ENCODE measurements at places on chromosomes 12 and 14.

DNA sequence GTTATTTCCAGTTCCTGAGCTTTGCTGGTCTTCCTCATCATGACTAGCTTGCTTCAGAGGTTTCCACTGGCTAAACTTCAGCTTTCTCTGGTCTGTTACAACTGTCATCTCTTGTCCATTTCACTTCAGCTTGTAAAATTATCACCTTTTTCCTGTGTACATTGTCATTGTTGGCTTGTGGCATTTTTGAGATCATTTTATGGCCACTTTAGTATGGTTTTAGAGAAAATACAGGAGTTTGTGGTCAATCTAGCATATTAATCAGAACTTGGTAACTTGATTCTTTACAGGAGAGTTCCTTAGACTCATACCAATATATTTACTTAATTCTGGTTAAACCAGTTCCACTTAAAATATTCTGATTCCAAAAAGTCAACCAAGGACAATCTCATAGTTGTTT is 235.9 kb upstream of the KITLG start:
- DNase-seq = no peak

DNA sequence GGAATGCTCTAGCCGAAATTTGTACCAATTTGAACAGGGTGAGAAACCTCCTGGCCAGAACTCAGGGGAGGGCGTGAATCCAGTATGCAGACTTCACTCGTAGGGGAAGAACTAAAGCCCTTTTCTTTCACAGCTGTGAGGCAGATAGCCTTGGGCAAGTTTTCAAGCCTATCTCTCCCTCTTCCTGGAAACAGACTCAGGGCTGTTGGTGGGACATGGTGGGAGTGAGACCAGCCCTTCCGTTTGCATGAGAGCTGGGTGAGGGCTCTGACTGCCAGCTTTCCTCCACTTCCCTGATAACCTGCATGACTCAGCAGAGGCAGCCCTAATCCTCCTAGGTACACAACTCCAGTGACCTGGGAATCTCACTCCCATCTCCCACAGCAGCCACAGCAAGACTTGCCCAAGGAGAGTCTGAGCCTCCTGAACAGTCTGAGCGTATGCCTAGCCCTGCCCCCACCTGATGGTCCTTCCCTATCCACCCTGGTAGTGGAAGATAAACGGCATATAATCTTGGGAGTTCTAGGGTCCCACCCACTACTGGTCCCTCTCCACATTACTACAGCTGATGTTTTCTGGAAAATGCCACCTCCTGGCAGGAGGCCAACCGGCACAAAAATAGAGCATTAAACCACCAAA is 170.1 kb upstream of the AMIGO2 start:
- DNase-seq = no peak

GRCh38 chr14:94392510-94392935 is 4.1 kb upstream of the SERPINA1 start:
- DNase-seq = no peak

DNA sequence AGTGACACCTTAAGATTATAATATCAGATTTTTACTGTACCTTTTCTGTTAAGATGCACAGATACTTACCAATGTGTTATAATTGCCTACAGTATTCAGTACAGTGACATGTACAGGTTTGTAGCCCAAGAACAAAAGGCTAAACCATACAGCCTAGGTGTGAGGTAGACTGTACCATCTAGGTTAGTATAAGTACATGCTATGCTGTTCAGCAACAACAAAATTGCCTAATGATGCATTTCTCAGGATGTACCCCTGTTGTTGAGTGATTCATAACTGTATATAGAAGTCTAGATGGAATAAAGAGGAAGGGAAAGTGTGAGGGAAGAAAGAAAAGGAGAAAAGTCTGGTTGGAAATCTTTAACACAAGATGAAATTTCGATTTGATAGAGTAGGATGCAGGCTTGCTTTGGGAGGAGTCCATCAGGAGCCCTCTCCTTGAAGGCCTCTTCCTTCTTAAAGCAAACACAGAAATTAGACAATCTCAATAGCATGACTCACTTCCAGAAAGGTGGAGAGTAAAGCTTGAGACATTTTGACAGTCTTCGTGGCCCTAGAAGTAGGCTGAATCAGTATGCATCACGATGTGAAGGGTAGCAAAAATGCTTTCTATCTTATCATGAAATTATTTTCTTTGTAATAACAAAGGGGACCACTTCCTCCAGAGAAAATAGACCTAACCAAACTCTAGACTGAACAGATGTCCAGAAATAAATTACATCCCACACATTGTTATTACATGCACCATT is 191.5 kb downstream of the SYT1 start:
- no peak for DNase-seq

DNA sequence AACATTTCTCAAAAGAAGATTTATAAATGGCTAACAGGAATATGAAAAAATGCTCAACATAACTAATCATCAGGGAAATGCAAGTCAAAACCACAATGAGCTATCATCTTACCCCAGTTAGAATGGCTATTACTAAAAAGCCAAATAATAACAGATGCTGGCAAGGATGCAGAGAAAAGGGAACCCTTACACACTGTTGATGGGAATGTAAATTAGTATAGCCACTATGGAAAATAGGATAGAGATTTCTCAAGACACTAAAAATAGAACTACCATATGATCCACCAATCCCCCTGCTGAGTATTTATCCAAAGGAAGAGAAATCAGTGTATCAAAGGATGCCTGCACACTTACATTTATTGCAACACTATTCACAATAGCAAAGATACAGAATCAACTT is 58.3 kb downstream of the GUCY2C start:
- DNase-seq = no peak

DNA sequence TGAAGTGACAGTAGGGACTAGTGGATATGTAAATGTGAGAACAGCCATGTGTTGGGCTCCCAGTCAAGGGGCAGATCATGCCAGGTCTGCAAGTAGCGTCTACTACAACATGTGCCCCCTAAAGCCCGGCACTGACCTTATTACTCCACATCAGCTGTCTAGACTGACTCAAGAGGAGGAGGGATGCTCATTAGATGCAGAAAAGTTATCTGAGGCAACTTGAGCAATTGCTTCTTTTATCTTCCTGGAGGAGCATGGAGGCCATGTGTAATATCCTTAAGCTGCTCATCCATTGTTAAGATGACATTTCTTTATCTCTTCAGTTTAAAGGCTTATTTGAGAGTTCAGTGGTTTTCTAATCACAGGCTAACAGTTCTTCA is 404.7 kb upstream of the FLRT2 start:
- no peak for DNase-seq

- no peak for DNase-seq
Observed at GRCh38 chr12:92417373-92417772, 271.7 kb upstream of the BTG1 start.

GRCh38 chr12:109880938-109881337 is 597 bp upstream of the GLTP start:
- DNase-seq = no peak

DNA sequence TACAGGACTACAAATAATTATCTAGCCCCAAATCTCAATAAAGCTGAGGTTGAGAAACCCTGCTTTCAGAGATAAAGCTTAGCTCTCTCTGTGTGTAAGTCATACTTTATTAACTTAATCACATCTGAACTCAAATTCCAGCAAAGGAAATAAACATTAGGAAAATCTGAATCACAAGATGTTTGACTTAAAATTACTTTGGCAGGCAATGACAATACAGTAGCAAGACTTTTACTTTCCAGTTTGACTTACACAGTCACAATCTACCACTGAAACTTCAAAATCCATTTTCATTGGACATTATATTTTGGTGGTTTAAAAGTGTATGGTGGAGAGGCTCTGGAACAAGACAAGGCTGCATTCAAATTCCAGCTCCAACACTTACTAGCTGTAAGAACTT is 11.4 kb downstream of the TMEM116 start:
- no peak for DNase-seq

- DNase-seq = no peak
Observed at GRCh38 chr14:54312166-54312801, 84.5 kb upstream of the CDKN3 start.

GRCh38 chr12:71626098-71626497 is 37.5 kb downstream of the ZFC3H1 start:
- DNase-seq = no peak

Data from stimulated activated CD8-positive, alpha-beta memory T cell treated with anti-CD3 and anti-CD28 coated beads, Interleukin-2, amount 100 ng/mL, for 1 hour (primary cell).